ENCODE measurements at places on chromosomes 6 and 20.

- DNase-seq: no peak
Measured at GRCh38 chr6:15513131-15513771, 149.6 kb downstream of the DTNBP1 start.

GRCh38 chr6:34560366-34561226, 4.5 kb upstream of the SPDEF start:
- no peak for DNase-seq

DNA sequence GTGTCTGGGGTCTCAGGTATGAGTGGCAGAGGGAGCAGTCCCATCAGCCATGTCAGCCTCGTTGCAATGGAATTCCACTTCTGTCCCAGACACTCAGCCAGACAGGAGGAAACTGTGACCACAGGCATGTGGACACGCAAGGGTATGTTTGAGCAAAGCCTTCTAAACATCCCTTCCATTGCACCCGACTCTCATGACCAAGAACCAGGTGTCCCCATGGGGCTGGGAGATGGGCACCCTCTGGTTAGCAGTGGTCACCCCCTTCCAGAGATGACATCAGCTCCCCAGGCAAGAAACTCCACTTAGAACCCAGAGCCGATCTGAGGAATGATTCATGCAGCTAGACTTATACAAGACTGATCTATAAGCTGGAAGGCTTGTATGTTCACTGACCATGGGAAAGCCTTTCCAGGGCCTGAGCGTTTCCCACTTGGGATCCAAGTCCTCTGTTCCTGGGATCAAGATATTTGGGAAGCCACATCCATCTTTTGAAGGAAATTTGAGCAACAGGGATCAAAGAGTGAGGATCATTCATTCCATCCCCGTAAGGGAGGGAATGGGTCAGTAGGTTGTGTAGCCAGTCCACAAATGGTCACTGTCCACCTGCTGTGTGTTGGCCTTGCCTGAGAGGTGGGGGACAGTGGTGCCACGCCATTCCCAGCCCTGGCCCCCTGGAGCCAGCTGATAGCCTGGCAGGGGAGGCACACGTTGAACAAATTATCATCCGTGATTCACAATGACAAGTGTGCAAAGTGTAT, 3.9 kb upstream of the MRGBP start:
- DNase-seq: no peak

- no peak for DNase-seq
Measured at GRCh38 chr6:21352131-21352530, 241.4 kb upstream of the SOX4 start.

GRCh38 chr6:135692426-135692825, 159.1 kb upstream of the PDE7B start:
- no peak for DNase-seq

Measured in stimulated activated CD8-positive, alpha-beta memory T cell treated with anti-CD3 and anti-CD28 coated beads, Interleukin-4, amount 100 ng/mL, for 24 hours (primary cell).